Left ventricle myocardium superior (tissue), 1 donor: ENCODE measurements at places on chromosomes 11 and 22.

GRCh38 chr22:44172370-44173108 is 8.2 kb upstream of the PARVG start:
- peak; percentile 73 for DNase-seq

- DNase-seq, result no peak
Measured at GRCh38 chr11:75728992-75729391, 11.4 kb downstream of the MOGAT2 start.

DNA sequence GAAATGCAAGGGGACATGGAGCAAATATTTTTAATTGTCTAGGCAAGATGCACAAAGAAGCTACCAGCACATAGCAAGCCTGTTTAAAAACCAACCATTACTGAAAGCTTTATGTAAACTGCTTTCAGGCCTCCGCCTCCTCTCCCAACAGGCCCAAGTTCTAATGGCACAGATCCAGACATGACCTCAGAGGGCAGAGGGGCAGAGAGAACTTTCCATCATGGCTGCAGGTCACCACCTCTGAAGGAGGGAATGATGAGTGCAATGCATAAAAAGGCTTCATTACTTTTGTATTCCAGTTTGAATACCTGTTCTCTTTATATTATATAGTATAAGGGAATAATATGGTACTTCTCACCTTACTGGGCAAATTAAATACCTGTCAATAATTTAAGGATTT is 15.2 kb downstream of the DDX17 start:
- DNase-seq, result no peak

GRCh38 chr11:62876712-62877111 is 4.0 kb upstream of the SLC3A2 start:
- DNase-seq, result no peak

DNA sequence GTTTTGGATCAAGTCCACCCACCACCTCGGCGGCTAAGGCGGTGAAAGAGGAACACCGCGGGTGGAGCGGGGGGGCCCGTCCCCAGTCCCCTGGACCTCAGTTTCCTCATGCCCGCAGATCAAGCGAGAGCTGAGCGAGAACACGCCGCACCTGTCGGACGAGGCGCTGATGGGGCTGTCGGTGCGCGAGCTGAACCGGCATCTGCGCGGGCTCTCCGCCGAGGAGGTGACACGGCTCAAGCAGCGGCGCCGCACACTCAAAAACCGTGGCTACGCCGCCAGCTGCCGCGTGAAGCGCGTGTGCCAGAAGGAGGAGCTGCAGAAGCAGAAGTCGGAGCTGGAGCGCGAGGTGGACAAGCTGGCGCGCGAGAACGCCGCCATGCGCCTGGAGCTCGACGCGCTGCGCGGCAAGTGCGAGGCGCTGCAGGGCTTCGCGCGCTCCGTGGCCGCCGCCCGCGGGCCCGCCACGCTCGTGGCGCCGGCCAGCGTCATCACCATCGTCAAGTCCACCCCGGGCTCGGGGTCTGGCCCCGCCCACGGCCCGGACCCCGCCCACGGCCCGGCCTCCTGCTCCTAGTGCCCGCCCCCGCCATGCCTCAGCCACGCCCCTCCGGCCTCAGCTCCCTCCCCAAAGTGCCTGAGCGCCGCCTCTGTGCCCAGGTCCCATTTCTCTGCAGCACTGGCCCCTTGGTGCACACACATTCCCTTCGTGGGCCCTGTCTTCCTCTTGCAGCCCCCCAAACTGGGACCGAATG is 12.7 kb downstream of the MAFF start:
- DNase-seq, result peak; percentile 77

DNA sequence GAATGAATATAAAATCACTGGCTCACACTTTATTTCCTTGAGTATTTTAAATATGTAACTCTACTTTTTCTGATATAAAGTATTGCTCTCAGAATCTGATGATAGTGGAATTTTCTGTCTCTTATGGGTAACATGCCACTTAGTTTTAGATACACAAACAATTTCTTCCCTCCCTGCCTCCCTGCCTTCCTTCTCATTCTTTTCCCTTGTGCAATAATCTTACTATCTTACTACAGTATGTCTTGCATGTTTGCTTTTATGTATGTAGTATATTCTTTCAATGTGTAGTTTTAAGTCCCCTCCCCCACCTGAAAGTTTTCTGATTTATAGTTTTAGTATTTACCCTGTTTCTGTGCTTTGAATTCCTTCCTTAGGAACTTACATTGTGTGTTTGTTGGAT is 48.4 kb downstream of the INSC start:
- DNase-seq, result no peak

- no peak for DNase-seq
Measured at GRCh38 chr11:57172031-57172430, 9.7 kb upstream of the LRRC55 start.

DNA sequence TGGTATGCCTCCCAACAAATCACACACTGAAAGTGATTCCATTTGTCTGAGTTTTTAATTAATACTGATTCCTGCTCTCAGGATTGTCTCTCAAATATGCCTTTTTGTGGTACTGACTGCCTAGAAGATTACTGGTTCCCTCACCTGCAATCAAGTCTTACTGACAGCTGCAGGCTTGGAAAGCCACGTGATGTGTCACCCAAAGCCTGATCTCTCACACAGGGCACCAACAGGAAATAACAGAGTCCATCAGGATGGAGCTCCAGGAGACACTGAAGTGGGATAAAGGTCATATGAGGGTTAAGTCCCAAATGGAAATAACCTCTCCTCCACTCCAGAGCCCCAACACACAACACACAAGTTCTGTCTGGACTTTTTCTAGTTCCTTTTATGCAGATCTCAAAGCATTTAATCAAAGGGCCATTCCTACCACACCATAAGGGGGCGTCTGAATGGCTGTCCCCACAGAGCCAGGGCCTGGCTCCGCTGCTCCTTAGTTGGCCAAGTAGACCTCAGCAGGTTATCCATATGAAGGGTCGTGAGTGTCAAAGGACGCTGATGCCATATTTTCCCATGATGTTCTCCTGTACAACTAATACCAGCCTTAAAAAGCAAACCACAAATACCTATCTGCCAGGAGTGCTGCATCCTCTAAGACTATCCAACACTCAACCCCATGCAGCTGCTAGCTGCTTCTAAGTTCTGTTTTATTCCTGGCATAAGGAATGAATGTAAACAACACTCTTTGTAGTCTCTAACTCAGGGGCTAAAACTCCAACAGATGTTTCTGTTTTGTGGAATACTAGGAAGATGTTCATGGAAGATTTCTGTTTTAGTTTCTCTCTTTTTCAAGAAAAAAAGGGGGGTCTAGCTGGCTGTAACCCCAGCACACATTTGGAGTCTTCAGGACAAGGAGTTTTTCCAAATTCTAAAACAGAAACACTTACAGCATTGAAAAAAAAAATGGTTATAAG is 13.0 kb downstream of the SCUBE2 start:
- DNase-seq, result no peak

- no peak for DNase-seq
Measured at GRCh38 chr11:11387207-11387606, 34.2 kb upstream of the CSNK2A3 start.

- no peak for DNase-seq
Measured at GRCh38 chr11:65115361-65116082, 2.0 kb downstream of the ZNHIT2 start.

- no peak for DNase-seq
Measured at GRCh38 chr22:30689622-30690021, 5.1 kb upstream of the OSBP2 start.

DNA sequence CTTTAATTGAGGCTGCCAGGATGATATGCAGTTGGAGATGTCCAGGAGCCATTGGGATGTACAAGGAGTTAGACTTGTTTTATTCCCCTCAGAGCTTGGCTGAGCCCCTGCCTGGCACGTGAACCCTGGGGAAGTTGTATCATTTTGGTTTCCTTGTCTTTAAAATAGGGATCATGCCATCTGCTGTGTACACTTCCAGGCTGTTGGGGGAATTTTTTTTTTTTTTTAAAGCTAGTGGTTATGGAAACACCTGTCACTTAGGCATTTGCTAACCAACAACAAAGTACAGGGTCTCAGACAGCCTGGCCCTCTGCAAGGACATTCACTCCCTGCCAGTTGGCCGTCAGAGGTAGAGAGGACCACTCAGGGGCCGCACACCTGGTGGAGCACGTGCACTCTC is 8.5 kb upstream of the RAB1B start:
- DNase-seq, result no peak

DNA sequence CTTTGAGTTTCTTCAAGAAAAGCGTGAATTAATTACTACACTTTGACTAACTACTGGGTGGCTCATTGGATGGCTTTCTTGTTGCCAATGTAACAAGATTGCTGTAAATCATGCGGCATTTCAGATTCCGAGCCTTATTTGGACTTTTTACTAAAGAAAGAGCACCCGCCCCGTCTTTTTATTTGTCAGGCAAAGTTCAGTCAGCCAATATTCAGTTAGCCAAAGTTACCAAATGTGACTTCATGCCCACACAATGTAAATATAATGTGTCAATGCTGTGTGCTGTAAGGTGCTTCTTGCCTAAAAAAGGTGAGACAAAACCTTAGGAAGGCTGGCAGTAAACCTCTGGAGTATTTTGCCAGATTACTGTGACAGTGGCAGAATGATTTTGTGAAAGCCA is 14.8 kb downstream of the FLI1 start:
- no peak for DNase-seq

DNA sequence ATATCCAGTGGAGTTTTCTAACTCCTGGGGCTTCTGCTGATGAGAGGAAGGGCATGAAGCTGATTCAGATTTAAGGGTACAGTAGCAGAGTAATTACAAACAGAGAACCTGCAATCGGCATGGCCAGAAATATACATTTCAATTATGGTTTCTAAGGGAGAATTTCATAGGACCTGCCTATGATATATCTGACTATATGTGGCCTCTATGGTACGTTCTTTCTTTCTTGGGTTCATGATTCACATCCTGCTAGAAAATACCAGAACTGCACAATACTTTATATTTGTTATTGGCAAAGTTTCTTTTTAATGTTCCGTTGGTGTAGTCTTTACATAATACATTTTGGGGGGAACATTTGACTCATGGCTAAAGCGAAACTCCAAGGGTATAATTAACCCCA is 63.1 kb upstream of the TTC12 start:
- DNase-seq, result no peak

DNA sequence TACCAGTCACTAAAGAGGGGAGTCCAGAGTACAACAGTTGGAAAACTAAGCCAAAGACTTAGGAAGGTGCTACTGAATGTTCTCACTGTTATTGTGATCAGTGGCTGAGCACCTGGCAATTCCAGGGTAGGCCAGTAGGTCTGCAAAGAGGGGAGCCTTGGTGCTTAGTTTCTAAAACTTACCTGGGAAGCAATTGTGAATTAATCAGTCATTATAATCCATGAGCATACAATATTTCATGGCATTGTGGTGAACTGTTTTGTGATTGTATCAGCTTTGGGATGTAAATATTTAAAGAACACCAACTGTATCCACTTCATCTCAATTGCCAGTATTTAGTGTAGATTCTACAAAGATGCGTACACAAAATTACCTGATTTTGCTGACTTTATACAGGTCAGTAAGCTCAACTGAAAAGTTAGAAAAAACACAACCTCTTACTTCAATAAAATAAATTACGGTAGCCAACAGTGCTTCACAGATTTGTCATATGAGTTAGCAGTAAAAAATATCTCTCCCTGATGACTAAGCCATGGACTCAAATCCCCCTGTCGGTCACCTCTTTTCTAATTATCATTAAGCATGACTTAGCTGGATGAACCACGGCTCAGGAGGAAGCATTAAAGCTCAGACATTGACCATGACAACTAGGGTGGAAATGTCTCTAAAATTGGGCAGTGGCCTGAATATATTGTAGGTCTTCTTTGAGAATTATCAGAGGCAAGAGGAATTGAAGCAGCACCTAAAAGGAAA is 30.8 kb upstream of the SORL1 start:
- no peak for DNase-seq

- DNase-seq, result no peak
Measured at GRCh38 chr11:6572215-6572614, 31.2 kb downstream of the RRP8 start.
